Peyer's patch (tissue), 4 donors: ENCODE measurements at places on chromosomes 5 and 9. TPM values are rescaled to one million over a fixed set of nuclear protein-coding genes. Genes with fewer than 3 reads are reported as not detected.

- no peak overlapping the region for H3K27ac ChIP-seq
- no peaks in the 10 kb centered on the region for H3K27me3 ChIP-seq
- no peaks in the 10 kb centered on the region for H3K36me3 ChIP-seq
Measured at GRCh38 chr9:4831944-4832343, 39.2 kb downstream of the RCL1 start.

GRCh38 chr5:172782169-172783039 is 11.4 kb upstream of the DUSP1 start:
- H3K4me3 ChIP-seq, result no peak overlapping the region
- peak overlapping the region; percentile 40 for H3K27ac ChIP-seq
- H3K27me3 ChIP-seq, result no peaks in the 10 kb centered on the region

CKMT2 gene
- total RNA-seq, result 10.6 TPM

ARID3C gene
- not detected for total RNA-seq
